ENCODE measurements at places on chromosomes 3 and 15.

DNA sequence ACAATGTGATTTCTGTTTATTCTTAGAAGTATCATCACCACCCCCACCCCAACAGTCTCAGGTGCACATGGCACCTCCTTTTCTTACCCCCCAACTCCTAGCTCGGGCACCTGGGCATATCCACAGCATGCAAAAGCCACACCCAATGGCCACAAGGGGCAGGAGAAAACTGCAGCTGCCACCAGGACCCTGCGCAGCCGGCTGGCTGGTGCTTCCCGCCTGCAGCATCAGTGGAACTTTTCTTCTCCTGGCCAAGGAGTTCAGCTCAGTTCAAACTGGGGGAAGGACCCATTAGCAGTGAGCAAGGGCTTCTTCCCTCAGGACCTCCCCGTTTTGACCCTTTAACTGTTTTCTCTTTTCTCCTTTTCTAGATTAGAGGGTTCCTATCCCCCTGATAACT lies 44.8 kb downstream of the TM4SF18 start:
- no peak for DNase-seq

GRCh38 chr3:4850211-4850927 lies 128.9 kb upstream of the BHLHE40 start:
- DNase-seq: no peak

DNA sequence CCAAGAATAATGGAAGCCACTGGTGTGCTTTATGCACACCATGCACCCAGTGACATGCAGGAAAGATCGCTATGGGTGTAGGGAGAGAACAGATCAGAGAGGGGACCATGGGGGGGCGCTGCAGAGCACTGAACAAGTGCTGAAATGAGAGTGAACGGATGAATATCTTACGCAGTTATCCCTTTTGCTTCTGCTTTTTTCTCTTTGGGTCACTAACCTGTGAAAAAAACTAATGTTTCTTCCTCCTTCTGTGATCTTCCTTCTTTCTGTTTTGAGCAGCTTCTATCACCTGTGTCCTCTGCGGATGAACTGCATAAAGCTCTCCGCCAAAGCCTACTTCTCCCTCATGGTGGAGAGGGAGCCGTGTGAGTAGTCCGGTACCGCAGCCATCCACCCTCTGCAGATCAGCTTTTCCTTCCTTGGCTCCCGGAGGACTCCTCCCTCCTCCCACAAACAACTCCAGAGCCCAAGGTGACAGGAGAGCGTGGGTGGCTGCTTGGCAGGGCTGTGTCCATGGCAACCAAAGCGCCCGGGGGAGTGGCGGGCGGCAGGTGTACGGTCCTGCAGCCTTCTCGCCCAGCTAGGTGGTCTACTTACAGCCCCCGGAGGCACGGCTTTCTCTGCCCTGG lies 106.2 kb downstream of the DGKG start:
- no peak for DNase-seq

- DNase-seq: no peak
Observed at GRCh38 chr15:63387748-63388493, 6.3 kb upstream of the CA12 start.
